Fibroblast of pulmonary artery (primary cell): ENCODE measurements at places on chromosomes 13 and 19.

DNA sequence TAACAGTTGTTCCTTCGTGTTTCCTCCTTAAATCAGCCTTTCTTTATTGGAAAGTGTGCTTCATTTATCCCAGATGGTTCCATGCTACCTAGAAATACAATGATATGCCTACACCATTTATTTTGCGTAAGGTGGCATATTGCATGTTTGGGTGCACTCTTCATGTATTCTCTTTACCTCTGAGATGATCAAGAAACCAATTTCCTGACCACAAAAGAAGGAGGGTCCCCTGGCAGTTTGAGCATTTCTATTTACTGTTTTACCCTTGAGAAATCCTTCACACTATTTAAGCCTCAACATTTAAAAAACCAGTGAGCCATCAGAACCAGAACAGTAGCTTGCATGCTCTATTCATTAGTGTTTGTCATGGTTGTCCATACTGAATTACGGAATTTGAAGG lies 354.0 kb downstream of the MTUS2 start:
- no peak for DNase-seq

- no peak for DNase-seq
These were observed 74.4 kb downstream of the DPF1 start for GRCh38 chr19:38149661-38150061.

DNA sequence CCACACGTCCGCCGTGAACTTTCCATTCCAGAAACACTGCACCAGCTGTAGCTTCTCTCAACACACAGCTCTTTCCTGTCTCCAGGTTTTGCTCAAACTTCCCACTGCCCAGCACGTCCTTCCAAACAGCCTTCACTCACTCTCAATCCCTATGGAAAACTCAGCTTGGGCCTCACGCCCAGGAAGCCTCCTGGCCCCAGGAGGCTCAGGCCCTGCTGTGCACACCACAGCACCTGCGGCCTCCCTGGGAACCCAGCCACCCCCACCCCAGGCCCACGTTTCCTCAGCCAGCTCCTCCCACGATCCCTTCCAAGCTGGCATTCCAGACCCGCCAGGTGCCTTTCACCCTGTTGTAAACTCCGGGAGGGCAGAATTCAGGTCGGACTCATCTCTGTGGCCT lies 35.2 kb downstream of the C13orf46 start:
- DNase-seq = peak; percentile 32

GRCh38 chr13:87820241-87820640 lies 149.1 kb downstream of the SLITRK5 start:
- peak; percentile 12 for DNase-seq

- peak; percentile 26 for DNase-seq
These were observed 1.3 kb upstream of the CEACAM6 start for GRCh38 chr19:41753936-41754529.

GRCh38 chr13:30791354-30792001 lies 56.1 kb downstream of the ALOX5AP start:
- DNase-seq = no peak

DNA sequence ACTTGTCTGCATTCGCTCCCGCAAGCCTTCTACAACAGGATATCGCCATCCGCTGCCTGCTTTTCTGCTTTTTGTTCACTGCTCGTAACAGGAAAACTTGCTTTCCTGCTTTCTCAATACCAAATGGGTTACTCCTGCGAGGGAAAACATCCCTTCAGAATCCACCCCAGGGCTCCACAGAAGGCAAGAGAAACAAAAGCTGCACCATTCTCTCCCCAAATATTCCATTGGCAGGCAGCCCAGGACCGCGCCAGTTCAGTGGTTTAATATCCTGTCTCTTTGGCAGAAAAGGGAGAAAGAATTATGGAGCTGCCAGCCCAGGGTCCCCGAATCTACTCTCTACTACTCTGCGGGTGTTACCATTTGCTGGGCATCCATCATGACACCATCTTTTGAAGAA lies 84.7 kb upstream of the DOCK9 start:
- DNase-seq = peak; percentile 41

- peak; percentile 24 for DNase-seq
These were observed 133.9 kb downstream of the AKAP11 start for GRCh38 chr13:42405665-42406390.

DNA sequence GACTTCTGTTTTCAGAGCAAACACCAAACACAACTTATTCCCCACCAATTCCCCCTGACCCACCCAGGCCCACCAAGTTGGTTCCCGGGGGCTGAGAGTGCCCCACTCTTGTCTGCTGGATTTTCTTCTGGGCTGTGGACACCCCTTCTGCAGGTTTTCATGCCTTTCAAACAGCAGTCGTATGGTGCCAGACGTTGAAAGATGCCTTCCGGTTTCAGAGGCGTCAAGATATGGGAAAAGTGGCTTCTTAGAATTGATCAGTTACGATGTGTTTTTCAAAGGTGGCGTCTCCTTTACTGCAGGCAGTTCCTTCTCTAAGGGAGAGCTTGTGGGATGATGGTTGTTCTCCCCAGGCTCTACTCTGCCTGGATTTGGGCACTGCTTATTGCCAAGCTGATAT lies 12.7 kb downstream of the CLEC11A start:
- DNase-seq = no peak

GRCh38 chr19:39481229-39481545 lies 549 bp downstream of the TIMM50 start:
- DNase-seq = no peak

DNA sequence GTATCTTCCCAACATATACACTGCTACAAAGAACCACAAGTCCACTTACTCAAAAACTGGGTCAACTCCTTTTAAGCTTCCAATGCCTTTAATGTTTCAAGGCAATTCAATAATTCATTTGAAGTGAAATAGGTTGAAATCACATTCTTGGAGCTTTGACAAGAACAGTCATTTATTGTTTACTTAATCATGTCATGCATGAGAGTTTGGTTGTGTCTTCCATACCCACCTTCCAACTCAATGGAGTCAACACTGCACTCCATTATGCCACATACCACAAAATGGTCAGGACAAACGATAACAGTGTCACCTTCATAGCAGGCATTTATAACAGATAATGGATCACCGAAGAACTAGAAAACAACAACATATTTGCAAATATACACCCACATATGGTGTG lies 506.3 kb downstream of the UQCRFS1 start:
- no peak for DNase-seq

- no peak for DNase-seq
These were observed 98.2 kb downstream of the FREM2 start for GRCh38 chr13:38785042-38785441.

- peak; percentile 36 for DNase-seq
These were observed 23.2 kb upstream of the GPC5 start for GRCh38 chr13:91375116-91375729.

- no peak for DNase-seq
These were observed 10.0 kb downstream of the SLC5A5 start for GRCh38 chr19:17881701-17882100.

GRCh38 chr19:56751078-56751489 lies 79.5 kb upstream of the ZNF835 start:
- DNase-seq = no peak

DNA sequence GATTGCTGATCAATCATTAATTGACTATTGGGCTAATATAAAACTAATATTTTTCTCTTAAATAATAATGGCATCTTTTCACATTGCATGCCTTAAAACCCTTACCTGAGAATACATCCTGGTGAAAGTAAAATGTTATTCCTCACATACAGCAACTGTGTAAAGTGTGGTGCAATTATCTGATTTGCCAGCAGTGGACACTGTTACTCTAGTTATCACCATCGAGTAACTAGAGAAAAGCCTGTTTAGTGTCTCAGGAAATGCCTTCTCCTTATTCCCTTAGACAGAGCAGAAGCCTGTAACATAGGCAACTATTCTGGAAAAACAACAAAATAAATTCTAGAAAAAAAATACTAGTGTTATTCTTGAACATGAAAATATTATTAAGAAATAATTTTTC lies 459.8 kb downstream of the FGF14 start:
- DNase-seq = peak; percentile 16

DNA sequence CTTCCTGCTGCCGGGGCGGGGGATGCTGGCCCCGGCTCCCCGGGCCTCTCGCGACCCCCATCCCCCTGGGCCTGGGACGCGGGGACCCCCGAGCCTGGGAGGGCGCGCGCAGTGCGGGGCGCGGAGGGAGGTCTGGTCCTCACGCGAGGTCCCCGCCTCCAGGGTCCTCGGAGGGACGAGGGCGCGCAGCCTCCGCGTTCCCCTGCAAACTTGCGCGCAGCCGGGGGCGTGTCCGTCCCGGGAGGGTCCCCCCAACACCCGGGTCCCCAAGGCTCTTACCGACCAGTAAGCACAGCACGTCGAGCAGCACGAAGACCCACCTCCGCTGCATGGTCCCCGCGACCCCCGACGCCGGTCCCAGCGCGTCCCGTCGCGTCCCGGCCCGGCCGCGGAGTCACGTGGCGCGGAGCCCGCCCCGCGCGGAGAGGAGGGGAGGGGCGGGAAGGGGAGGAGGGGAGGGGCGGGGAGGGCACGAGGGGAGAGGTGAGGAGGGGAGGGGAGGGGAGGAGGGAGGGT lies at the start of gene PLPP2:
PLPP2 (minus strand) TSS at position 398 of the 516 bp plus-strand sequence; CDS start at position 331, 67 bp downstream.
- DNase-seq = peak; percentile 30

GRCh38 chr13:49265822-49266221 lies 18.1 kb downstream of the CDADC1 start:
- peak; percentile 22 for DNase-seq

GRCh38 chr13:92804926-92805325 lies 421.7 kb upstream of the GPC6 start:
- DNase-seq = no peak

- no peak for DNase-seq
These were observed 22.0 kb downstream of the COL4A1 start for GRCh38 chr13:110284779-110285484.

GRCh38 chr13:112449545-112449930 lies 73.4 kb downstream of the SPACA7 start:
- DNase-seq = no peak

DNA sequence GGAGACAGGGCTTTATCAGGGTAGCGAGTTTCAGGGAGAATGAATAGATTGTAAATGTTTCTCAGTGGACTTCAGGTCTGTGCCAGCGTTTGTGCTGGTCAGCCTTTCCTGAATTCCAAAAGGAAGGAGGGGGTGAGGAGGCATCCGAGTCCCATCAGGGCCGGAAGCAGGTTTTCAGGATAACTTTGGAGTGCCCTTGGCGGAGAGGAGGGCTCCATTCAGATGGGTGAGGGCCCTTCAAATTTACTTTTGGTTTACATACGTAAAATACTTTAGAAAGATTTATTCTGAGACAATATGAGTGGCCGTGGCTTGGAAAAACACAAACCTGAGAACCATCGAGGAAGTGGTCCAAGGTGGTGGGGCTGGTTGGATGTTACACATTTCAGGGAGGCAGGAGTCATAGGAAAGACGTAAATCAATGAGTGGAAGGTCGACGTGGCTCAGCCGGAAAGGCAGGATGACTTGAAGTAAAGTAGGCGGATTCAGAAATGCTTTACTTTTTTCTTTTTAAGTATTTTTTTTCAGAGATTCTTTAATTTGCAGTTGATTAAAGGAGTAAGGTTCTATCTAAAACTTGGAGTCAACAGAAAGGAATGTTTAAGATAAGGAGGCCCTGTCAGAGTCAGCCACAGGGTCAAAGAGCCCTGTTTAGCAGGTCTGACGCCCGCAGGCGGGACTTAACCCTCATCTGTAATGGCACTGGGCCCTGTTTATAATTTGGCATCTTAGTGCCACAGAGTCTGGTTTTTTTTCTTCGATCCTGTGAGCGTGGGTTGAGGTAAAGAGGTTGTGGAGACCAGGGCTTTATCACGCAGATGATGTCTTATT lies 32.8 kb downstream of the ATP11A start:
- DNase-seq = peak; percentile 88

- no peak for DNase-seq
These were observed 20.9 kb downstream of the MBD3L2B start for GRCh38 chr19:7000333-7000732.

GRCh38 chr13:112446347-112446861 lies 70.2 kb downstream of the SPACA7 start:
- DNase-seq = no peak

DNA sequence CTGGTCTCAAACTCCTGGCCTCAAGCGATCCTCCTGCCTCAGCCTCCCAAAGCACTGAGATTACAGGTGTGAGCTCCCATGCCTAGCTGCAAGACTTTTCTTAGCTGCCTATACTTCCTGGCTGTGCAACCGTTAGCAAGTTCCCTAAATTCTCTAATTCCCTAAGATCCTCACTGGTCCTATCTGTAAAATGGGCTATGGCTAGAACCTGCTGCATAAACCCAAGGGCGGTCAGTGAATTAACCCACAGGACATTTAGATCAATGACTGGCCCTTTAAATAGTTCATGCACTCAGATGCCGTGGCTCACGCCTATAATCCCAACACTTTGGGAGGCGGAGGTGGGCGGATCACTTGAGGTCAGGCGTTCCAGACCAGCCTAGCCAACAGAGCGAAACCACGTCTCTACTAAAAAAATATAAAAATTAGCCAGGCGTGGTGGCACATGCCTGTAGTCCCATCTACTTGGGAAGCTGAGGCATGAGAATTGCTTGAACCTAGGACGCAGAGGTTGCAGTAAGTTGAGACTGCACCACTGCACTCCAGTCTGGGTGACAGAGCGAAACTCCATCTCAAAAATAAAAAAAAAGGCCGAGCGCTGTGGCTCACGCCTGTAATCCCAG lies 4.1 kb upstream of the C19orf53 start:
- DNase-seq = no peak

DNA sequence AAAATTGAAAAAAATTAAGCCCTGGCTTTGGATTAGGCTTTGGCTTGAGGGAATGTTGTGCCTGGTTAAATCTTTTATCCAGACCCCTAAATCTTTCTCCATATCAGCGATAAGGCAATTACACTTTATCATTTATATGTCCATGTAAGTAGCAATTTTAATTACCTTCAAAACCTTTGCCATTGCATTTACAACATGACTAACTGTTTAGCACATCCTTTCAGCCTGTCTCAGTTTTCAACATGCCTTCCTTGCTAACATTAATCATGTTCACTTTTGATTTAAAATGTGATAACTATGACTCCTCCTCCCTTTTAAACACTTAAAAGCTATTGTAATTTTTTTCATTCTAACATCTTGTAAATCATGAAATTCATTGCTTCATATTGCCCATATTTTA lies 583.7 kb downstream of the SLITRK1 start:
- DNase-seq = no peak

DNA sequence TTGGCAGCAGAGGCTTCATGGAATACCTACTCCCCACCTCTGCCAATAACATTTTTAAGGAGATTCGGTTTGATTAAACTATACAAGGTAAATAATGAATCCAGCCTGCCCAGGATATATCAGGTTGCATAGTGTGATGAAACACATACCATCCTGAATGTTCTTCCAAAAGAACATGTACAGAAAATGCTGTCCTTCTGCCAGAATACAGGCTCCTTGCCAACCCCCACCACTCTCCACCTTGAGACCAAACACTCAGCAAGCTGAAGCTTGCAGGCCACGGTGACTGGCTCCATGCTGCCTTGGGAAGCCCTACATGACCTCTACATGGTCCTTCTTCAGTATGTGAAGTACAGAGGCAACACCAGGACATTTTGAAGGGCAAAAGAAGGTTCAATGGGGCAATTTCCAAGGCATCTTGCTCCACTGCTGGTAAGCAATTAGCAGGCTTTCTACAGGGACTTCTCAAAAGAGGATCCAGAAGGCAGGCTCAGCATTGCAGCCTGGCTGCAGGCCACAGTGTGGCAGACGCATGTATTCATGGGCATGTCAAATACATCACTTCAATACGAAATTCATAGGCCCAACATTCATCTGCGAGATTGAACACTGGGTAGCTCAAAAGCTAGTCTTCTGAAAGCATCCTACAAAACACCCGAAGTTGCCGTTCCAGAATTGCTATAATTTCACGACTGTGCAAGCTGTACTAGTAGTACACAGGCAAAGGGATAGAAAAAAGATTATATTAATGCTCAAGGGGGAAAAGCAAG lies 62.4 kb upstream of the SERP2 start:
- DNase-seq = peak; percentile 55

- no peak for DNase-seq
These were observed 18.7 kb upstream of the CRYL1 start for GRCh38 chr13:20544201-20544923.
